ENCODE measurements at places on chromosomes 6 and 20.

GRCh38 chr6:15781890-15782289 is 119.1 kb upstream of the DTNBP1 start:
- no peak for DNase-seq

DNA sequence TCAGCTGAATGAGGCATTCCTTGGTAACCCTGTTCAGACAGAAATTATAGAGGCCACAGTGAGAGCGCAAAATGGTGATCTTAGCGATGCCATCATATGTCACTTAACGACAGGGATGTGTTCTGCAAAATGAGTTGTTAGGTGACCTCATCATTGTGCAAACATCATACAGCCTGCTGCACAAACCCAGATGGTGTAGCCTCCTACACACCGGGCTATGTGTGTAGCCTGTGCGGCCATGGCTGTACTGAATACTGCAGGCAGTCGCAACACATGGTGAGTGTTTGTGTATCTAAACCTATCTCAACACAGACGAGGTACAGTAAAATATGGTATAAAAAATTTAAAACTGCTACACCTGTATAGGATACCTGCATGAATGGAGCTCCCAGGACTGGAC is 234.1 kb upstream of the PMEPA1 start:
- no peak for DNase-seq

DNA sequence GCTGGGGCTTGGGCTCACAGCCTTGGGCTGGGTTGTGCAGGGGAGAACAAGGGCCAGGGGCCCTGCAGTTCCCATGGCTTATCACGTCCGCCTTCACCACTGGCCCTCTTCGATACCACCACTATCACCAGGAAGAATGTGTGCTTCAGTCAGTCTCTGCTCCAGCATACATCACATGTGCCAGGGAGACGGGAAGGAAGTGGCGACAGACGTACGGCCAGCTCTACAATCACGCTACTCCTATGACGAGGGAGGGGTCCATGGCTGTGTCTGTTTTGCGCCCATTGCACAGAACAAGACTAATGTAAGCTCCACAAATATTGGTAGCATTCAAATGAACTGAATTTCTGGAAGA is 72.1 kb downstream of the TRAM2 start:
- DNase-seq: no peak

DNA sequence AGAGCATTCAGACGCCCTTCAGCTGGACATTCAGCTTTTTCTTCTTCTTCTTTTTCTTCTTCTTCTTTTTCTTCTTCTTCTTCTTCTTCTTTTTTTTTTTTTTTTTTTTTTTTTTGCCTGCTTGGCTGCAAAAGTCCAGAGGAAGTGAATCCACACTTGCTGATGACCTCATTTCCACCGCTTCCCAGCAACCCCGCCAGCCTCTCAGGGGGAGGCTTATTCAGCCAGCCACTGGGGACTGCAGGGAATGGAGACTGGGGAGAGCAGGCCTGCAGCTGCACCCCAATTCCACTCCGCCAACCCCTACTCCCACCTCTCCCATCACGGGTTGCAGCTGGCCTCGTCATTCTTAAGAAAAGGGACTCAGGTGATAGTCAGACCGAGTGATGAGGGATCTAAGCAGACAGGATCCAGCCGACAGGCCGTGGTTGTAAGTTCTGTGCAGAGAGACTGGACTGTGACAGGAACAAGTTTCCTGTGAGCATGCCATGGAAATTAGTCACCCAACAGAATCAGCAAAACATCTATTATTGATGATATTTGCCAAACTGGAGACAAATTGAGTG is 59.0 kb upstream of the QKI start:
- no peak for DNase-seq

GRCh38 chr20:32457479-32457986 is 99.4 kb downstream of the ASXL1 start:
- DNase-seq: peak; percentile 43

- DNase-seq: no peak
These were observed 2.8 kb upstream of the TFAP2A start for GRCh38 chr6:10417681-10418104.

- no peak for DNase-seq
These were observed 775 bp downstream of the PIGU start for GRCh38 chr20:34675993-34676641.

DNA sequence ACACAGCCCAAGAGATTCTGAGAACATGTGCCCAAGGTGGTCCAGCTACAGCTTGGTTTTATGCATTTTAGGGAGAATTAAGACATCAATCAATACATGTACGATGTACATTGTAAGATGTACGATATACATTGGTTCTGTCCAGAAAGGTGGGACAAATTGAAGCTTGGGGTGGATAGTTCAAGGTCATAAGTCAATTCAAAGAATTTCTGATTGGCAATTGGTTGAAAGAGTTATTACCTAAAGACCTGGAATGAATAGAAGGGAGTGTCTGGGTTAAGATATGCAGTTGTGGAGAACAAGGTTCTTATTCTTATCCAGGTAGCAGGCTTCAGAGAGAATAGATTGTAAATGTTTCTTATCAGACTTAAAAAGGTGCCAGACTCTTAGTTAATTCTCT is 31.8 kb upstream of the LCA5 start:
- no peak for DNase-seq

- no peak for DNase-seq
These were observed 55.6 kb upstream of the BEND6 start for GRCh38 chr6:56899311-56899710.

DNA sequence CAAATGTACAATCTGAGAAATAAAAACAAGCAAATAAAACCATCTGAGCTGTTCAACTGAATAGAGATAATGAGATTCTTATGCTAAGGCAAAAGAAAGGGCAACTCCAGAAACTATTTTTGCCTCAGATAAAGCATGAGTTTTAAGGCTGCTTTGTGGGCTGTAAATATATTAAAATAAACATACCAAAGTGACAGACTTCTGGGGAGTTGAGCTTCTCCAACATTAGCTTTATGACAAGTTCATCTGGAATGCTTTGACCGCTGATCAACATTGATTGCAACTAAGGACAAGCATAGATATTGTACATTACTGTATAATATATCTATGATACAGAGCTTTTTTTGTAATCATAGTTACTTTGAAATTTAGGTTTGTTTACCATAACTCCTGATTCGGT is 19.3 kb downstream of the AK9 start:
- DNase-seq: no peak

DNA sequence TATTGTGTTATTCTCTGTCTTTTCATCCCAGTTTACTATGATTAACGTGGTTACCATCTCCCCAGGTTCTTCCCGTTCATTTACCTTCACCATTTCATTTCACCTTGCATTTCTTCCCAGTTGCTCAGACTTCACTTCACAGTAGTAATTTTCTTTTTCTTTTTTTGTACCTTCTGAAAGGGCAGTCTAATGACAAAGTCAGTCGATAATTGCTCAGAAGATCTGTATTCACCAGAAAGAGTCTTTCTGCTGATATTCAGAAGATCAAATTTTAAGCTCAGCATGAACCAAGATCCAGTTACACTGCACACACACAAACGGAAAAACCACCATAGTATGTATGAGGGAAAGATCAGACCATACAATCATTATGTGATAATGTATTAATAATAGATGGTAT is 265.5 kb downstream of the ADGB start:
- no peak for DNase-seq

DNA sequence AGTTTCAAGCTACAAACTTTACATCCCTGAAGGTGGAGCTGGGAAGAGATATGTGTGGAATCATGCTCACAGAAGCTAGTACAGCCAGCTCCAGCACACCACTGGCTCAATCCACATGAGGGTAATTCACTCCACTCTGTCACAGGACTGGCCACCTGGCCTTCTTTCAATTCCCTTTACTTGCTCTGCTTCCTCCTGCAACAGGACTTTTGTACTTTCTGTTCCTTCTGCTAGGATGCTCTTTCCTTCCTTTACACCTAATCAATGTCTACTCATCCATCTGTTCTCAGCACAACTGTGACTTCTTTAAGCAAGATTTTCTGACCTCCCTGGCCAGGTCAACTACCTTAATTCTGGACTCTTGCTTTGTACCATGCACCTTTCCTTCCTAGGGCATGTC is 39.4 kb upstream of the MYB start:
- no peak for DNase-seq

DNA sequence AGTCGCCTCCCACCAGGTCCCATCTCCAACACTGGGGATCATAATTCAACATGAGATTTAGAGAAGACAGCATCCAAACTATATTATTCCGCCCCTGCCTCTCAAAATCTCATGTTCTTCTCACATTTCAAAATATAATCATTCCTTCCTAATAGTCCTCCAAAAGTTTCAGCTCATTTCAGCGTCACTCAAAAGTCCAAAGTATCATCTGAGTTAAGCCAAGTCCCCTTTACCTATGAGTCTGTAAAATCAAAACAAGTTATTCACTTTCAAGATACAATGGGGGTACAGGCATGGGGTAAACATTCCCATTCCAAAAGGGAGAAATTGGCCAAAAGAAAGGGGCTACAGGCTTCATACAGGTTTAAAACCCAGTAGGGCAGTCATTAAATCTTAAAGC is 39.5 kb upstream of the SUMO4 start:
- no peak for DNase-seq

- no peak for DNase-seq
These were observed 87.4 kb upstream of the SHLD1 start for GRCh38 chr20:5662769-5663168.

DNA sequence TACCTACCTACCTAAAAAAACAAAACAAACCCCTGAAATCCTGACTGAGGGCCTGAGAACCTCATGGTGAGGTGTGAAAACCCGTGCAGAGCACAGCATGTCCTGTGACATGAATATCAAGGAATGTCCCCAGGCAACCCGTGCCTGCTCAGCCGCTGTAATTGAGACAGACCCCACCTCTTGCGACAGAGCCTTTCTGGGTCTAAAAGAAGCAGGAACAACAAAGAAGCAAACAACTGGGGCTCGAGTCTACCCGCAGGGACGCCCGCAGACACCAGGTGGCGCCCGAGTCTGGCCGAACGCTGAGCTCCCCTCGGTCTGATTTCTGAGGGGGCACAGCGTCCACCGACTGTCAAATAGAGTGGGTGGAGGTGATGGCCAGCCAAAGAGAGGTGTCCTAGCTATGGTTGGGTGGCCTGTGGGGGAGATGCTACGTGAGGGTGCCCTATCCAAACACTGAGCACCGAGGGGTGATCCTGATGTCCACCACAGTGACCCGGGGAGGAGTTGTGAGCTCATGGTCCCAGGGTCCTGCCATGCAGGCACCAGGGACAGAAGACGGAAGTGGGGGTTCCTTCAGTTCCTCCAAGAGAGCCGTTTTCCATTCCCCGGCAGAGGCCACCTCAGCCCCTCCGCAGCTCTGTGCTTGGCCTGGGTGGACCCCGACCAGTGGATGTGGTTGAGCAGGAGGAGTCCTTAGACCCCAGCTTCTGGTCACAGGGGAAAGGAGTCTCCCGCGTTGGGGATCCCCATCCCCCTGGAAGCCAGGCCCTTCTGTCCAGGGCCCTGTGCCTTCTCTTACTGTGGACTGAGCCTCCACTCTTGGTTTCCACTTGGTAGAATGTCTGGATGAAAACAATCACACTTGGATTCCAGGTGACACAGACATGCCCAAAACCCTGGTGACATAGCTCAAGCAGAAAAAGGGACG is 268.2 kb downstream of the CDC5L start:
- peak; percentile 42 for DNase-seq

DNA sequence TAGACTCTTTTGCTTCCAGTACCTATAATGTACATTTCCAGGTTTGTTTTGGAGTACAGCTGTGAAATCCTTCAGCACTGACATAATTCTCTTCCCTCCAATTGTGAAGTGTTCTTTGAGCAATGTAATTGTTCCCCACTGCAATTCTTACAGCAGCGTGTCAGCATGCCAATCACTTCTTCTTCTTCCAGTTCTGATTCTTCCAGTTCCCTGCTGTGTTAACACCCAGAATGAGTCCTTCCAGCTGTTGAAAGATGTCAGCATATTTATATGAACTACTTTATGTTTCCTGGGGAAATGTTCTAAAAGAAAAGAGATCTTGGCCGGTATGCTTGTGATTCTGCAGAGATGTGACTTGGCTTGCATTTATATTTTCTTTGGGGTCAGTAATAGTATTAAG is 213.9 kb downstream of the UNC5CL start:
- DNase-seq: no peak

DNA sequence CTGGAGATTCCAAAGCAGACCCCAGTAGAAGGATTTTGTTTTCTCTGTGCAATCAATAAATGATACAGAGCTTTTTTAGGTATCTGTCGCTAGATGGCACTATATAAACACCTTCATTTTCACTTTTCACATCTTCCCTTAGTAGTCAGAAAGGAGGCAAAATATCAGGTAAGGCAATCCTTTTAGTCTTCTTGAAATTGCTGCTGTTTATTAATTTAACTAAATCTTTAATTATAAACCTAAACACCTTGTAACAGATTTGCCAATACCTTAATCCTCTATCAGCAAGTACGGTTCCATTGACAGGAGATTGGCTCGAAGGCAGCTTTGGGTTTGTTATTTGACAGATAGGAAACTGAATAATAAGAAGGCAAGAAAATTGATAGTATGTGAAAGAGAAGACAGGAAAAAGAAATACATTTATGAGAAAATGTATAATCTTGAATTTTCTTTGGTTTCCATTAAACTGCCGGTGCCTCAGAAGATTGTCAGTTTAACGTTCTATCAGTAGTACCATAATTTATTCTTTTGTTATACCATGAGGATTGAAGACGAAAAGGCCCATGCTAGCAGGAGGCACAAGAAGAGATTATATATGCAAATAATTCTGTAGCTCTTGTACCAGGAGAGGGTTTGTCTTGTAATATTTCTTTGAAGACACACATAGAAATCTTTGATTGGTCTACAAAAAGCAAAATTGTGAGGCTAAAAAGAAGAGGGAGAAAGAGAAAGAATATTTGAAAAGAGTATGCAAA is 23.5 kb upstream of the IBTK start:
- peak; percentile 88 for DNase-seq

GRCh38 chr6:139369068-139369467 is 5.4 kb downstream of the CITED2 start:
- no peak for DNase-seq

GRCh38 chr6:34538581-34538980 is 17.5 kb downstream of the SPDEF start:
- no peak for DNase-seq

DNA sequence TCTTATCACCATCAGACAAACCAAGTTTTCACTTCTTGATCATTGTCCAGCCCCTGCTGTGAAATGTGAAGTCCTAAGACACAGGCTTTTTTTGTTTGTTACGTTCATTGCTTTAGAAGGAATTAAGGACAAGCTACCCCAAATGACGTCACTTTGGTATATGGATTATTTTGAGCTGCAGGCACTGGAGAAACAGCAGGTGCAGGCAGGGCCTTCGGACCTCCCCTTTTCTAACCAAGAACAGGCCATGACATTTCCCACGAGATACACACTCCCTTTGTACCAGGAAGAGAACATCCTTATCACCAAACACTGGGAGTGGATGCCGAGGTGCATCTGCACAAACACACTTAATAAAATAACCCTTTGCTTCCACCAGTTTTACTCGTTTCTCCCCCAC is 418.0 kb upstream of the SULF2 start:
- no peak for DNase-seq

All from NCI-H2029 (cell line).